ENCODE measurements at places on chromosomes 5 and 9.
A peak's percentile ranks its signal among the peaks of the same experiment; 100 is the strongest.

DNA sequence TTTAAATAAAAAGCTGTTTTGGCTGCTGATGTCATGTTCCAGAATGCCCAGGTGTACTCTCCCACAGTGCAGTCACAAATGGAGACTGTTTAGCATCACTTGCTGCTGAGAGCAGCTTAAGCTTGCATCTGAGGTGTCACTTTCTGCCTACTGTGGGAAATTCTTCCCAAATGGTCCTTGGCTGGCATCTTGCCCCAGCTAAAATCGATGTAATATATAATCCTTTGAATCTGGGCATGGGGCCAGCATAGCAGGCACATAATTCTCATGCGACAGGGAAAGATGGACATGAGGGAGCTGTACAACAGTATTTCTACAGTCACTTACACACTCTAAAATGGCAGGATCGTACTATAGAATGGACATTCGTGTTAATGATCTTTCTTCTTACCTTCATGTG is 144.3 kb downstream of the MACIR start:
- peak; percentile 92 for DNase-seq

DNA sequence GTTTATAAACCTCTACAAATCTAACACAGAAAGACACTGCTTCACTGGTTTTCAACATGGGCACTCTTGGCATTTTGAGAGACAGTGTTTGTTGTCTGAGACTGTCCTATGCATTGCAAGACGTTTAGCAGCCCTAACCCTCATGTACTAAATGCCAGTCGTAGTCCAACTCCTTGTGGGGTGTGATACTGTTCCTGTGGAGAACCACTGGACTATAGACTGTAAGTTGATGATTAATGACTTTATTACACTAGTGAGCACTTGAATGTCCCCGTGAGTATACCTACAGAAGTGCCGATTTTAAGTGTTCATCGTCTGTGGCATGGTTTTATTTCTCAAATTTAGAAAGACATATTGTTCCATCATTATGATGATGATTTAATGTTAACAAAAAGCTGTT is 46.2 kb downstream of the RECK start:
- DNase-seq: no peak

DNA sequence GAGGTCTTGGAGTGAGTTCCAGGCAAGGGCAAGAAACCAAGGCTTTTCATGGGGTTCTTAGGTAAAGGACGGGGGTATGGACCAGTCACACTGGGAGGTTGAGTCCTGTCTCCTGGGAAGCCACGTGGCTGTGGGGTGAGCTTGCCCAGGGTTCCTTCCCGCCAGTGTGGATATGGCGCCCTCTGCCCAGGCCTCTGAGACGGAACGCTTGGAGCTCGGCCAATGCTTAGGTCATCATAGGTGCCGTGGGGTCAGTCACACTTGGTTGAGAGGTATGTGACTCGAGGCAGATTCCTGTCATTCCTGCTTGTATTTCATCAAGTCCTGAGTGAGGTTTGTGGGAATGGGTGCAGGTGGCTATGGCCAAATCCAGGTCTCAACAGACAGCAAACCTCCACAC is 46.2 kb downstream of the TENT4A start:
- no peak for DNase-seq

DNA sequence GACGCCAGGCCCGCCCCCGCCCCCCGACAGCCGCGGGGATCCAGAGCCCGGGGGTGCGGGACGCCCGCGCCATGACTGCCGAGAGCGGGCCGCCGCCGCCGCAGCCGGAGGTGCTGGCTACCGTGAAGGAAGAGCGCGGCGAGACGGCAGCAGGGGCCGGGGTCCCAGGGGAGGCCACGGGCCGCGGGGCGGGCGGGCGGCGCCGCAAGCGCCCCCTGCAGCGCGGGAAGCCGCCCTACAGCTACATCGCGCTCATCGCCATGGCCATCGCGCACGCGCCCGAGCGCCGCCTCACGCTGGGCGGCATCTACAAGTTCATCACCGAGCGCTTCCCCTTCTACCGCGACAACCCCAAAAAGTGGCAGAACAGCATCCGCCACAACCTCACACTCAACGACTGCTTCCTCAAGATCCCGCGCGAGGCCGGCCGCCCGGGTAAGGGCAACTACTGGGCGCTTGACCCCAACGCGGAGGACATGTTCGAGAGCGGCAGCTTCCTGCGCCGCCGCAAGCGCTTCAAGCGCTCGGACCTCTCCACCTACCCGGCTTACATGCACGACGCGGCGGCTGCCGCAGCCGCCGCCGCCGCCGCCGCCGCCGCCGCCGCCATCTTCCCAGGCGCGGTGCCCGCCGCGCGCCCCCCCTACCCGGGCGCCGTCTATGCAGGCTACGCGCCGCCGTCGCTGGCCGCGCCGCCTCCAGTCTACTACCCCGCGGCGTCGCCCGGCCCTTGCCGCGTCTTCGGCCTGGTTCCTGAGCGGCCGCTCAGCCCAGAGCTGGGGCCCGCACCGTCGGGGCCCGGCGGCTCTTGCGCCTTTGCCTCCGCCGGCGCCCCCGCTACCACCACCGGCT is 1.0 kb downstream of the FOXE1 start:
- peak; percentile 77 for DNase-seq

DNA sequence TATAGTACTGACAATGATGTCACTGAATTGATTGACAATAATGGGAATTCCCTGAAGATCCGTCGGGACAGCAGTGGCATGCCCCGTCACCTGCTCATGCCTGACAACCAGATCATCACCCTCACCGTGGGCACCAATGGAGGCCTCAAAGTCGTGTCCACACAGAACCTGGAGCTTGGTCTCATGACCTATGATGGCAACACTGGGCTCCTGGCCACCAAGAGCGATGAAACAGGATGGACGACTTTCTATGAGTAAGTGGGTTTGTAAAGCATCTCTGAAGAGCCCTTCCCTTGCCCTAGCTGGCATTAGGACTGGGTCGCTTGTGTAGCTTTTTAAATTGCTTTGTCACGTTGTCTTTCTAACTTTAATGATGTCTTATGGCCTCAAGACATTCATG is 72.7 kb upstream of the WWC1 start:
- no peak for DNase-seq

DNA sequence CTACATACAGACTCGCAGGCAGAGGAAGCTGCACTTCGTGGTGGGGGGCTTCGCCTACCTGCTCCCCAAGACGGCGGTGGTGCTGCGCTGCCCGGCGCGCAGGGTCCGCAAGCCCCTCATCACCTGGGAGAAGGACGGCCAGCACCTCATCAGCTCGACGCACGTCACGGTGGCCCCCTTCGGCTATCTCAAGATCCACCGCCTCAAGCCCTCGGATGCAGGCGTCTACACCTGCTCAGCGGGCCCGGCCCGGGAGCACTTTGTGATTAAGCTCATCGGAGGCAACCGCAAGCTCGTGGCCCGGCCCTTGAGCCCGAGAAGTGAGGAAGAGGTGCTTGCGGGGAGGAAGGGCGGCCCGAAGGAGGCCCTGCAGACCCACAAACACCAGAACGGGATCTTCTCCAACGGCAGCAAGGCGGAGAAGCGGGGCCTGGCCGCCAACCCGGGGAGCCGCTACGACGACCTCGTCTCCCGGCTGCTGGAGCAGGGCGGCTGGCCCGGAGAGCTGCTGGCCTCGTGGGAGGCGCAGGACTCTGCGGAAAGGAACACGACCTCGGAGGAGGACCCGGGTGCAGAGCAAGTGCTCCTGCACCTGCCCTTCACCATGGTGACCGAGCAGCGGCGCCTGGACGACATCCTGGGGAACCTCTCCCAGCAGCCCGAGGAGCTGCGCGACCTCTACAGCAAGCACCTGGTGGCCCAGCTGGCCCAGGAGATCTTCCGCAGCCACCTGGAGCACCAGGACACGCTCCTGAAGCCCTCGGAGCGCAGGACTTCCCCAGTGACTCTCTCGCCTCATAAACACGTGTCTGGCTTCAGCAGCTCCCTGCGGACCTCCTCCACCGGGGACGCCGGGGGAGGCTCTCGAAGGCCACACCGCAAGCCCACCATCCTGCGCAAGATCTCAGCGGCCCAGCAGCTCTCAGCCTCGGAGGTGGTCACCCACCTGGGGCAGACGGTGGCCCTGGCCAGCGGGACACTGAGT is 255.9 kb downstream of the SAXO1 start:
- DNase-seq: no peak

DNA sequence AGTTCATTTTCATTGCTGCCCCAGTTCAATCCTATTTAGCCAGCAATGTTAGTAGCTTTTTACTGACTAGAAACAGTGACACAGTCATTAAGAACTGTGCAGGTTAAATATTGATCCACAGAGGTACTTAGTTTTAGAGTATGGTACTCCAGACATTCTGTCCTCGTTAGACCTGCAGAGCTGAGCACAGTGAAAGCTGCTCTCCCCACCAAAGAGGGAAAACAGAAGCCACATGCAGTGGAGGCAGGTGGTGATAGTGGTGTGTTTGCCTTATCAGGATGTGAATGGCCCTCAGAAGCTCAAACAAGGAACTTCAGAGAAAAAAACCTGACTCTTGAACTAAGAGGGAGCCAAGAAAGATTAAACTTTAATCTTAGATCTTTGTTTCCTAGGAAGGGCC is 75.5 kb downstream of the UNC13B start:
- no peak for DNase-seq

DNA sequence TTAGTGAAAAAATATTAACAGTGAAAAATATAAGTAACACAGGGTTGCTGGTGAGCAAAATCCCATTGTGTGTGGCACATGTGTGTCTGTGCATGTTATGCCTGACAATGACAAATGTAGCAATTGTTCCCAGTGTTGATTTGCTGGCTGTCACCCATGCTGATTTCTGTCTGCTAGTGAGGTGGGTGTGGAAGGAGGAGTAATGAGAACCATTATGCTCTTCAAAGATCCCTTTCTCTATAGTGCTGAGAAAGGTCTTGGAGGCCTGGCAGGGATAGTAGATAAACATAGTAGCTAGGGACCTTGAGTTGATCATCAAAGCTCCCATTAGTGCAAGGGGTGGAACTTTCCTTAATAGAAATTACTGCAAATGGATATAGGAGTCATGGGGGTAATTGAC is 152.5 kb upstream of the CLINT1 start:
- DNase-seq: no peak

DNA sequence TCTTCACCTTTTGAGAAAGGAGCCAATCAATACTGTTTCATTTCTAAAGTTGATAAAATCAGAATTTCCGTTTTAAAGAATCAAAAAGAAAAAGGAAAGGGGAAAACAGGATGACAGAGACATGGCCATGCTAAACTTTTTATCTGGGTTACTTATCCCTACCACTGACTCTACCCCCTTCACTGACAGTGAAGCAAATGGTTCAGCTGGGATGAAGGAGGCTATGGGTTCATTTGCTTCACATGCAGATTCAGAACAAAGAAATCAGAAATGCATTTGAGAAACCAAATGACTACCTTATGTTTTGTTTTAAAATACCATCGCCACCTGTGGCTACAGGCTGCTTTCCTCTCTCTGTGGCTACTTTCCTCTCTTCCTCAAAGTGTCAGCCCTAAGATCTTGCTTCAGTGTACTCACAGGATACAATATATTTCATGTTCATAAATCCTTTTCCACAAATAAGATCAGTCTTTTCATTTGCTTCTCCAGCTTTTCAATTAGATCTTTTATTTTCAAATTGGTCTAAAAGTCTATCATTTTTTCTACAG is 53.3 kb downstream of the LPAR1 start:
- DNase-seq: no peak

DNA sequence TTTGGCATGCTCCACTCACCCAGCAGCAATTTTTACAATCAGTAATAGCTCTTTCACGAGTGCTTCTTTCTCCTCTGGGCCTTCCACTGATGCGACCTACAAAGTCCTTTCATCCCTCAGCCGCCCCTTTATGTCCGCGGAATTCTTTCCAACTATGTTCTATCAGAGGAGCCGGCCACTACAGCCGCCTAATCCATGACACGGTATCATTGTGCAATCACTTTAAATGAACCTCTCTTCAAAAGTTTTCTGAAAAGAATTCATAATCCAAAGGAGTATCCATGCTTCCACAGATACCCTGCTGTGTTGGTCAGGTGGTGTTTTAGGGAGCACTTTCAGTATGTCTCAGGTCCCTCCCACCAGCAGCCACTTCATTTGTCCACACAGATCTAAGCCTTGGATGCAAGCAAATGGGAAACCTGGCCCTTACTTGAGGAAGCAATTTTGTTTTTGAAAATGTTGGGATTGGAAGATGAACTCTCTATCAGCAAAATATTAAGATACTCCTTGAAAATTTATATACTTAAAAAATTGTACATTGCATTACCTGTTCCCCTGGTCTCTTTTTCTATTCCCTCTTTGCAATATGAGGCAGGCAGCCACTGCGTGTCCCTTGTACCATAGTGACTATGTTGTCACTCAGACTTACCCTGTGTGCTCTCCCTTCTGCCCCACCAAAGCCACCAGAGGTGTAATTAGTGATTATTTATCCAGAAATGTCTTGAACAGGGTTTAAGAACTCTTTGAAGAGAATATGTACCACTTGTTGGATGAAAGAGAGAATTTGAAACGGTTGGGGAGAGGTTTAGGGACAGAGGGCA is 12.9 kb upstream of the MEF2C start:
- no peak for DNase-seq

DNA sequence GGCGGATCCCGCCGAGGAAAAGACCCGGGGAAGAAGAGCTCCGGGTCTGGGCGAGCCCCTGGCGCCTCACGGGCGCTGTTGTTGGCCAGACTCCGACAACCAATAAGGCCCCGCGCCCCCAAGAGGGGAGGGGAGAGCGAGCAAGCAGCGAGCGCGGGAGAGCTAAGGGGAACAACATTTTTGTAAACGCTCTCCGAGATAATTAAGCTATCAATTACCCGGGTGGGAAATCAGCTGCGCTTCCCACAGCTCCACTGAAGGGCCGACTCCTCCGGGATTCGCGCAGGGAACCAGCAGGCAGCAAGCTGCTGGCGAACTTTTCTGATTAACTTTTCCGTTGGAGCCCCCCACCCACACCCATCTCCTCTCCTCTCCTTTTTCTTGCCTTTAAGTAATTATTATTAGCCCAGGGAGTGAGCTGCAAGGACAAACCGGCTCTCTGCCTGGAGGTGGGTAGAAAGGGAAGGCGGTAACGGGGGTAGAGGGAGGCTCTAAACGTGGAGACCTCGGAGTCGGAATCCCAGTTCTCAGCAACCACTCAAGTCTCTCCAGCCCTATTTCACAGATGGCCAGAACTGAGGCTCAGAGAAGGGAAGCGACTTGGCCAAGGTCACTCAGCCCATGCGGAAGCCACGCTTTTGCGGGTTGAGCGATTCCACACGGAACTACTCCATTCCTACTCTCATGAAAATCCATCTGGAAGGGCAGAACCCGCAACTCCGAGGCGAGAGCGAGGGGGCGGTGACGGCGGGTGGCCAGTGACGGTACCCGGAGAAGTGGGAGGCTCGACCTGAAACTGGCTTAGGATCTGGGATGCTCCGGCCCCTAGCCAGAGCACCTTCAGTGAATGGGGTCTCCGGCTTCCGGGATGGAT is 1.3 kb downstream of the ASTN2 start:
- DNase-seq: peak; percentile 64

DNA sequence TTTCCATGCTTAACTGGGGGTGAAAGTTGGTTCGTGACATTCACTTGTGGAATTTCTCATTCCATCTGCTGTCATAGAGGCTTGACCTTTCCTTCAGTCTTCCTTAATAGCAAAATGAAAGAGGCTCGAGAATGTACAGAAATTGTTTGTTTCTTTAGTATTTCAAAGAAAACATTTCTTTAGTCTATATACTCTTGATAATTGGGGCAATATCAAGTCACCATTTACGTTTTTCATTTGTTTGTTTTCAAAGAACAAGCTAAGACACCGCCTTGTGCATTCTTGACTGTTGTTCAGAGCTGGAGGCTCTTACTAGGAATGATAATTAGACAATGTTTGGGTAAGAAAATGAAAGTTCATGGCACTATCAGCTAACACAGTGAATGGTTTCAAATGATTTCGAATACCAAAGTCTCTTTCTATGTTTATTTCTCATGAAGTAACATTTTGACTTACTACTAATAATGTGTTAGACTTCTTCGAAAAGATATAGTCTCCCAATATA is 835.4 kb downstream of the SEMA5A start:
- DNase-seq: no peak

- no peak for DNase-seq
Measured at GRCh38 chr5:69138766-69139165, 28.2 kb upstream of the CCNB1 start.
